ENCODE measurements at places on chromosomes 6 and 20.

- no peak for DNase-seq
These were observed 121.3 kb upstream of the PHACTR1 start for GRCh38 chr6:12595161-12595811.

- no peak for DNase-seq
These were observed 137.7 kb upstream of the SLC22A16 start for GRCh38 chr6:110614106-110614505.

GRCh38 chr6:133130863-133131262 is 110.3 kb upstream of the EYA4 start:
- no peak for DNase-seq

GRCh38 chr20:48795732-48796131 is 32.1 kb downstream of the PREX1 start:
- DNase-seq, result no peak
